Left hindlimb (tissue), 1 donor: ENCODE measurements at places on chromosomes 1 and 21.
A peak's percentile ranks its signal among the peaks of the same experiment; 100 is the strongest.

GRCh38 chr1:147612366-147612765 lies 58.0 kb downstream of the ACP6 start:
- no peak for DNase-seq

GRCh38 chr21:36350282-36350910 lies 30.4 kb downstream of the MORC3 start:
- no peak for DNase-seq

DNA sequence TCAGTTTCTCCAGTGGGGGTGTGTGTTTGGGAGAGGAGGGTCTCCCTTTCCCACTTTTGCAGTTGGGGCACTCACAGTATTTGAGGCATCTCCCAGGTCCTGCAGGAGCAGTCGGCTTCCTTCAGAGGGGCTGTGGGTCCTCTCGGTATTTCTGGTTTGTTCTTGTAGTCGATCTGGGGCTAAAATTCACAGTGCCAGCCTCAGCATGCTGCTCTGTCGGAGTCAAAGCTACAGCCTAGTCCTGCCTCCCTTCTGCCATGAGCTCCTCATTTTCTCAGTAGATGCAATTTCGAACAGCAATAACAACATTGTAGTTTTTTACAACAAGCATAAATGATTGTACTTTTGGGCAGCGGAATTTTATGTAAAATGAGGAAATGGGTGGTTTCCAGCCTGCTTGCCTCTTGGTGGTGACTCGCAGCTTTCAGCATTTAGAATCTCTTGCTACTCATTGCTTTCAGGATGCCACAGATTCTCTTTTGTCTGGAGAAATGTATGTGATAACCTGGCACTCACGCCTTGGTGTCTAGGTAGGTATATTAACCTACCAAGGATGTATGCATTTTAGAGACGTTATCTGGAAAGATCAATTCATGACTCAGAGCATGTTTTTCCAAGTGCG lies 82.4 kb upstream of the C21orf91 start:
- DNase-seq: no peak

GRCh38 chr1:187999973-188000372 lies 1171.2 kb downstream of the PLA2G4A start:
- no peak for DNase-seq

DNA sequence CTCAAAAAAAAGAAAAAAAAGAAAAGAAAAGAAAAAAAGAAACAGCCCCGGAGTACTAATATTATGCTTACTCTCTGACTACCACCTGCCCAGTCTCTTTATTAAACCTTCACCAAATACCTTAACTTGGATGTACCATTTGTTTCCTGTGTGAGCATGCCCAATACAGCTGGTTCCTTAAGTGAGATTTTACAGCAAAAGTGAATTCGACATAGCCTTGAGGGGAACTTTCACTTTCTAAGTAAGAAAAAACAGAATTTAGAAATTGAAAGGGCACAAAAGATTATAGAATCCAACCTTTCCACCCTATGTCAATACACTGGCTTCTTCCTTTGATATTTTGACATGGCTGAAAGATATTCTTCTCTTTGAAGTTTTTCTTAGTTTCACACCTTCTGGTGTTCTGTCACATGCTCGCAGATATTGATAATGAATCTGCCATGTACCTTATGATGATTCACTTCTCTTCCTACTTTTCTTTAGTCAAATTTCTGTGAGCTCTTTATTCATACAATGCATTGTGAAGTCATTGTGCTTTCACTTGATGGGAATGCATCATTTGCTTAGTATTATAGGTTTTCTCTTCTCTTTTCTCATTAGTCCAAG lies 5.2 kb upstream of the GIPC2 start:
- DNase-seq: no peak

- DNase-seq: no peak
These were observed 14.8 kb upstream of the S100A7 start for GRCh38 chr1:153475282-153475681.

- no peak for DNase-seq
These were observed 12.4 kb downstream of the TNFRSF8 start for GRCh38 chr1:12075195-12076114.

DNA sequence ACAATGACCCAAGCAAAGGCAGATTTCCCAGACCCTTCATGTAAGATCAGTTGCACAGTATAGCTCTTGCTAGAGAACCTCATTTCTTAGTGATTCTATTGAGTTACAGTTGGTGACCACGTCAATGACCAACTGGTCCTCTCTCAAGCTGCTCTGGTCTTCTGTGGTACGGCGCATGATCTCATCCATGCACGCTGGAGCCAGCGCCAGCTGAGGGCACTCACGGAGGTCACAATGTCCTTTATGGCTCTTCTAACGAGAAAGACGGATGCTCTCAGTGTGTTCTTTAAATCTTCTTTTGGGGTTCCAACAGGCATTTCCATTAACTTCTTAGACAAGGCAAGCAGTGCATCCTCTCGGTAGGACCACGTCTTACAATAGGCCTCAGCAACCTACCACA lies 22.3 kb downstream of the CEP104 start:
- DNase-seq: no peak

DNA sequence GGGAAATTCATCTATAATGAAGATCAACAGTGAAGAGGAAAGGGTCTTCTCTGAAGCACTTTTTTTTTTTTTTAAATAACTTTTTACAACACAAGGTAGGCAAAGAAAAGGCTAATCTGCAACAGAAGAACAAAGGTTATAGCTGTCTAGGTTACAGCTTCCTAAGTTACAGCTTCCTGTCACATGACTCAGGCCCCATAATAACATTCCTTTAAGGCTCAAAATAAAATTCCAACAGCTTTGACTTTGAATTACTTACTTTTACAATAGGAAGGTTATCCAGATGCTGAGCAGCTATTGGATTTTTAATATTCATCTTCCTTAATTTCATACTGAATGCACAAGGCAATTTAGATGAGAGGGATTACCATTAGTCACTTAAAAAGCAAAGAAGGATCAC lies 40.4 kb upstream of the TMEM61 start:
- DNase-seq: no peak

- DNase-seq: no peak
These were observed 7.1 kb upstream of the SHISA4 start for GRCh38 chr1:201881617-201882016.

DNA sequence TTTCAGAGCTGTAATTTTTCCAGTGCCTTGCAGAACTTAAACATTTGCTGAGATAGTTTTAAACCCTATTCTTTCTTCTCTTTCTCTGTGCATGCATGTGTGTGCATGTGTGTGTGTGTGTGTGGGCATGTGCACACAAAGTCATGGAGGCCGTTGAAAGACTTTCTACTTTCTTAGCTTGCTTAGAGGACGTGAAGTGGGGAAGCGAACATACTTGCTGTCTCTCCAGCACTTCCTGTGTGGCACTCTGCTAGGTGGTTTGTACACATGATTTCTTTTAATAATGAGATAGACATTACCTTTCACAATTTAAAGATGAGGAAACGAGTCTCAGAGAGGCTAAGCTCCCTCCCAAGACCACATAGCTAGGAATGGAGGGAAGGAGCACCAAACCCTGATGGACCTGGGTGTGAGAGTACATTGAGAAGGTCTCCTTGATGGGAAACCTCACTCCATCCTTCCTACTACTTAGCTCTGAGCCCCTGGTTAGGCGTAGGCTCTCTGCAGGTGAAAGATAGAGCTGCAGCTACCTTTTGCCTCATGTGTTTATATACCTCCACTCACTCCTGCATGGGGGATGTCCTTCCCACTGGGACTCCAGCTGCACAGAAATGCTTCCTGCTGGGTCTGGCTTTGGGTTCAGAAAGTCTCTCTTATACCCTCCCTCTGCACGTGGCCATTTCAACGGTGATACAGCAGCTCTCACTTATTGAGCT lies 101.9 kb upstream of the USP24 start:
- DNase-seq: no peak

- no peak for DNase-seq
These were observed 6.8 kb downstream of the RNF220 start for GRCh38 chr1:44411861-44412260.

- DNase-seq: no peak
These were observed 576.9 kb upstream of the B3GALT2 start for GRCh38 chr1:193763266-193763665.

GRCh38 chr1:5311147-5311546 lies 656.7 kb downstream of the AJAP1 start:
- DNase-seq: no peak

GRCh38 chr1:7375781-7376660 lies 395.1 kb upstream of the VAMP3 start:
- DNase-seq: no peak

- DNase-seq: no peak
These were observed 17.8 kb downstream of the LBR start for GRCh38 chr1:225410036-225410435.

DNA sequence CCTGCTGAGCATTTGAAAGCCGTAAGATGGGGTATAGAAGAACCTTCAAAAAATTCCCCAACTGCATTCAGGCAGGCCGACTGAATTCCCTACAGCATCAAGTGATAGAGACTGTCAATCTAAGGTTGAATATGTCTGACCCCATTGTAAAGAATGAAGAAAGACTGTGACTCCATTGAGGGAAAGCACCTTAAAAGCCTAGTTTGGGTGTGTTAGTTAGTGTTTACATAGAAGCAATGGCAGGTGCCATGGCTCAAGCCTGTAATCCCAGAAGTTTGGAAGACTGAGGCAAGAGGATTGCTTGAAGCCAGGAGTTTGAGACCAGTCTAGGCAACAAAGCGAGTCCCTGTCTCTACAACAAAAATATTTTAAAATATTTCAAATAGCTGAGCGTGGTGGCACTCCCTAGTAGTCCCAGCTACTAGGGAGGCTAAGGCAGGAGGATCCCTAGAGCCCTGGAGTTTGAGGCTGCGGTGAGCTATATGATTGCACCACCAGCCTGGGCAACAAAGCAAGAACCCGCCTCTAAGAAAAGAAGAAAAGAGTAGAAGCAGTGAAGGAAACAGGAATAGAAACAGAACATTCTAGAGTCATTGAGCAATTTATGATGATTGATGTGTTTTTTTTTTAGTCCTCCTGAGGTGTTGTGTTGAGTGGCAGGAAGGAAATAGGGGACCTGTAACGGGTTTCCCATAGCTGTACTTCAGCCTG lies 15.4 kb downstream of the POLR3GL start:
- DNase-seq: no peak

GRCh38 chr1:13830616-13831280 lies 130.8 kb downstream of the PRDM2 start:
- no peak for DNase-seq

GRCh38 chr1:52748119-52748518 lies 21.9 kb downstream of the ZYG11B start:
- DNase-seq: no peak

DNA sequence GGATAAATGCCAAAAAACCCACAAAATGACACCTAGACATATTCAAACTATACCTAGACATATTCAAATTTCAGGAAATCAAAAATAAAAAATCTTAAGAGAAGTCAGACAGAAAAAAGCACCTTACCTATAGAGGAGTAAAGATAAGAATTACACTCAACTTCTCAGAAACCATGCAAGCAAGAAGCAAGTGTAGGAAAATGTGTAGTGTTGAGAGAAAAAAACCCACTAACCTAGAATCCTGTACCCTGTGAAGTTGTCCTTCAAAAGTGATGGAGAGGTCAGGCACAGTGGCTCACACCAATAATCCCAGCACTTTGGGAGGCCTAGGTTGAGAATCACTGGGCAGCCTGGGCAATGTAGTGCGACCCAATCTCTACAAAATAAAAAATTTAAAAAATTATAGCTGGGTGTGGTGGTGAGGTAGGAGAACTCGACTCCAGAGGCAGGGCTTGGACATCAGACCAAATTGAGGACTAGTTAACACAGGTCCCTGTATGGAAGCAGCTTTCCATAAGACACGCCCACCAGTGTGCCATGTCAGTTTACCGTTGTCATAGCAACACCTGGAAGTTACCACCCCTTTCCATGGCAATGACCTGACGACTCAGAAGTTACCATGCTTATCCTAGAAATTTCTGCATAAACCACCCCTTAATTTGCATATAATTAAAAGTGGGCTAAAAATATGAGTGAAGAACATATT lies 20.7 kb downstream of the PDIK1L start:
- DNase-seq: no peak

DNA sequence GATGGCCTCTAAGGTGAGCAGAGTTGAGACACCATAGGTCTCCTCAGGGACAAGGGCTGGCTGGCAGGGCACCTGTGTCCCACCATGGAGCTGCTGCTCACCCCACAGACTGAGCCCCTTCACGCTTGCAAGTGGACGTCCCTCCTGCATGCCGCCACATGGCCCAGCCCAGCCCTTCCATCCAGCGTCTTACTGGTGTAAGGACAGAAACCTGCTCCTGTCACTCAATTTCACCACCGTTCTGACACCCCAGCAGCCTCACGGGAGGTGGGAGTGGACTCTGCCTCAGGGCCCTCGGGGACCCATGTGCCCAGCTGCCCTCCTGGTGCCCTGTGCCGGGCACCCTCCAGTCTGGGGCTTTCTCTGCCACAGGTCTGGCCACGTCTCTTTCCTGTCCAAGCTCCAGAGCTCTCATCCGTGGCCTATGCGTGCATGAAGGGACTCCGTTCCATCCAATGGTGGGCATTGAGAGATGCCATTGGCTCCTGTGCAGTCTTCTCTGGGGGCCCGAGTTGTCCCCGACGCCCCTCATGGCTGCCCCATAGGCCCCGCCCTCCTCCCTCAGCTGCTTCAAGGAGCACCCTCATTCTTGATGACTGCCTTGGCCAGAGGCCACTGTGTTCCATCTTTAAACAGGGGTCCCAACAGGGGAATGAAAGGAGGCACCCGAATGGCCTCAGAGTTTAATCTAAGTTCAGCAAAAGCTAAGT lies 42.6 kb upstream of the COL6A1 start:
- DNase-seq: no peak

DNA sequence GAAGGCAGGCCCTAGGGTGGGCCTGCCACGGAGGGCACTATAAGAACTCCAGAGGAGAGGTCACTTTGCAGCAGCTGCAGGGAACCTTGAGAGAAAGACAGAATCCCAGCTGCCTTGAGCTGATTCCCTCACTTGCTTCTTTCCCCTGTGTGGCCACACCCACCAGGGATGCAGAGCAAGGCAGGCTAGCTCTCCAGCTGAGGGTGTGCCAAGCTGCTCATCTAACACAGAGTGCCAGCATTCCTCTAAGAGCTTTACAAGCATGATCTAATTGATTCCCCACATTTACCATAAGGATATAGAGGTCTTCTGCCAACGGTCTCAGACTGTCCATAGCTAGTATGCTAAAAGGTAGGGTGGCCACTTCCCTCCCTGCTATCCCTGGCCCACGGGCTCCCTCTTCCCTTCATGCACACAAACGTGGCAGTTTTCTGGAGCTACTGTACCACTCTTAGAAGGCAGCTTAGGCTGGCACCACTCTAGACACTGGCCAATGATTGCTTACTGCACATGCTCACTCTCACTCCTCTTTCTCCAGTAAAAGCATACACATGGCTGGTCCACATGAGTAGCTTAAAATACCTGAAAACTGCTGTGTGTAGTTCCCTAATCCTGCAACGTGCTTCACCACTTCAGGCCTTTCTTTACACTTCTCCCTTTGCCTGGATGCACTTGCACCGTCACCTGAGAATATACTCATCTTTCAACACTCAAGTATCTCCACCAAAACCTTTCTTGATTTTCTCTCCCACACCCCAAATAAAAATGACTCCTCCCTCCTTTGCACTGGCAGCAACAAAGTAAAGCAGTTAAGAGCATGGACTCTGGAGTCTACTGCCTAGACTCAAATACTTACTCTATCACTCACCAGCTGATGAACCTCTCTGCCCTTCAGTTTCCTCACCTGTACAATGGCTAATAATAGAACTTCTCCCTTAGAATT lies 57.7 kb downstream of the DMAP1 start:
- peak; percentile 66 for DNase-seq

GRCh38 chr1:29648798-29649188 lies 412.5 kb downstream of the PTPRU start:
- DNase-seq: no peak
